ENCODE measurements at places on chromosomes 13 and 19. TPM values are rescaled to one million over a fixed set of nuclear protein-coding genes. Genes with fewer than 3 reads are reported as not detected.

The ZNF98 gene
- total RNA-seq = 9.5 TPM

The METTL21C gene
- total RNA-seq = not detected

DNA sequence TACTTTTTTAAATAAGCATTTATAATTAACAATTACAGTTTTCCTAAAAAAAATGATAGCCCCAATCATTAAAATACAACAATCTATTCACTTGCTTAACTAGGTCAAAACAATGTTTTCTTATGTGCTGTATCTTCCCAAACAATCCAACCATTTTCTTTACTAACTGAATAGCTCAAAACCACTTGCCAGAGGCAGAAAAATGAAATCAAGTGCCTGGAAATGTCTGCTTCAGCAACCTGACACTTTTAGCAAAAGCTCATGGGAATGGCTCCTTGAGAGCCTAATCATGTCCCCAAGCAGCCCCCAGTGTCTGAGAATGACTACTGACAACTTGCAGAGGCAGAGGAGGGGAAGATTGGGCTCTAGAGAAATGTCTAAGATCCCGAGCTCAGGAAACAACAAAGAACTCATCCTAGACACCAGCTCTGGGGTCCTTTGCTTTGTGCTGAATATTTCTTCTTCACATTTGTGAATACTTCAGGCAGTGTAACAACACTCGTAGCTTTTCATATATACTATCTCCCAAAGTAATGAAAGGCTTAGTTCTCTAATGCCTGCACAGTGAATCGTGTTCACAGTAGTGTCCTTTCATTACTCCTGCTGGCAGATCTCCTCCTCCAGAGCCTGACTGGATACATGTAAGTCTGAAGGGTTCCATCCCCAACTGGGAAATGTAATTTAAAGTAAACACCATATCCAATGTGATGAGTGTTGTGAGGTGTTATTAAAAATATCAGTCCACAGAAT, 280.0 kb downstream of the LHFPL6 start:
- DNase-seq = no peak

The PRX gene
- 7.6 TPM for total RNA-seq

DNA sequence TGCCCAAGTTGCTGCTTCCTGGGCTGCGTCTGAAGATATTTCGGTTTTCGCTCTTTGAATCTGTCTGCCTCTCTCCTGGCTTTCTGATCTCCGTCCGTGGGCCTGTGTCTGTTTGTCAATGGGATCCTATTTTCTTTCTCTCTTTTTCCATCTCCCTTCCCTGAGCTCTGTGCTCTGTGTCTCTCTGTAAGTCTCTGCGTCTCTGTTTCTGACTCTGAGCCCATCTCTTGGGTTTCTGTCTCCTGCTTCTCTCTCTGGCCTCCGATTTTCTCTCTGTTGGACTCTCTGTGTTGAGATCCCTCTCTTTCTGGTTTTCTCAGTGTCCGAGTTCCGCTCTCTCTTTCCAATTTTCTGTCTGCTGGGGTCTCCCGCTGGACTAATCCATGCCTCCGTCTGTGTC, 1.7 kb downstream of the PRKCG start:
- no peak for DNase-seq

The WDR88 gene
- not detected for total RNA-seq

The ACP7 gene
- total RNA-seq = not detected

GRCh38 chr19:29193155-29193554, 19.8 kb downstream of the UQCRFS1 start:
- no peak for DNase-seq

The NKPD1 gene
- total RNA-seq = 0.17 TPM

DNA sequence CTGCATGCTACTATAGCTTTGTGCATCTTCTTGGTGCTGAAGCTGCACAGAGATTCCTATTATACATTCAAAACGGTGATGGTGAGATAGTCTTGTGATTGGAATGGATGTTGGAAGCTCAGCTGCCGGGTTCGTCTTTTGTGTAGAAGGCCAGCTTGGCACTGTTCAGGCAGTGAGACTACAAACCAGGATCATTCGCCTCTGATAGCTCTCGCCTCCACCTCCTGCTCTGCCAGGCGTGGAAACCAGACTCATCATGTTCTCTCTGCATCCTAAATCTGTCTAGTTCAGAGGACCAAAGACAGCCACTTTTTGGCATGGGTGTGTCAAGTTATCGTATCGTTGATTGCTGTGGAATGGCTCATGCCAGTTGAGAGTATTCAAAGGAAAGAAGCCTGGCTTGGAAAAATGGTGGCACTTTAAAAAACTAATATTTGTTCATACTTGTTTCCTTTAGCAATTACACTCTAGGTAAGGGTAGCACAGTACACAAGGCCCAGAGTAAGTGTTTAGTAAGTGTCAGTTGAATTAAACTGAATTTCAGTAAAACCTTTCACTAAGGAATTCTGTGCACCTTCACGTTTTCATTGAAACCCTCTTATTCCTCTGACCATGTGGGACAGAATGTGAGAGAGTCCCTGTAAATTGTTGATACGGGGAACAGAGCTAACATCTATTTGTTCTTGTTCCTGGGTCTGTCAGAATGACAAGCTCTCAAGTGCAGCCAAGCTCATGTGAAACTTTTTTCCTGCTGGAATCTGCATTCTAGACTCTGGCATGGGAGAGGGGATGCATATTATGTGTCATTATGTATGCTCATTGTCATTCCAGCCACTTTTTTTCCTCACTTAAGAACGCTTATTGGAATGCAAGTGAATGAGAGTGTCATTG, 69.8 kb downstream of the DPY19L3 start:
- no peak for DNase-seq

GRCh38 chr19:5627395-5627904, 4.6 kb downstream of the SAFB start:
- no peak for DNase-seq

The PTH2 gene
- not detected for total RNA-seq

The PSG2 gene
- total RNA-seq = not detected

- DNase-seq = no peak
These were observed 7.9 kb downstream of the PPP1R37 start for GRCh38 chr19:45100846-45101252.

DNA sequence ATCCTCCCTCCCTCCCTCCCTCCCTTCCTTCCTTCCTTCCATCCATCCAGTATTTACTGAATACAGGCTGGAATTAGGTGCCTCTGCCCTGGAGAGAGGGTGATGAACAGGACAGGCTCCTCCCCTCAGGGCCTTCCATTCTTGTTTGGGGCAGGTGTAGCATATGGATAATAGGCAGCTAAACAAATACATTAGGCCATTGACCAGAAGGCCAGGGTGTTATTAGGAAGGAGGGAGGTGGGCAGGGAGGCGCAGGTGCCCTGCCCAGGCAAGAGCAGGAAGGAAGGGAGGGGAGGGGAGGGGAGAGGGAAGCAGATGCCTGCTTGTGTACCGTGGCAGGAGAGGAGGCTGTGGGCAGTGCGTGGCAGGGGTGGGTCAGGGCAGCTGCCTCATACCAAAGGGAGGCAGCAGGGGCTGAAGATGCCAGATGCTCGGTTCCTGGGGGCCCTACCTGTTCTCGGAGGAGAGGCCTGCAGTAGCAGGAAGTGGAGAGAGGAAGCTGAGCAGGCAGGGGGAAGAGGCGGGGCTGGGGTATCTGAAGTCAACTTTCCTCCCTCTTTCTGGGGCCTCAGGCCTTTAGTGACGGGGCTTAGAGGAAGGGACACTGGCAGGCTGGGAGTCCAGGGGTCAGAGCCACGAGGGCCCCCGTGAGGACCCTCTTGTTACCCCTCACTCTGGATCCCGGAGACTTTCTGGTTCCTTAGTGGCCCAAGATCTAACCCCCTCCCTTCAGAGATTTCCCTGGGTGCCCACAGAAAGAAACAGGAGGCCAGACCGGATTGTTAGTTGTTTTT, at the start of gene RINL:
RINL (minus strand) TSS at position 495 of the 794 bp plus-strand sequence. CDS start 1,533 bp downstream, outside the sequence.
- no peak for DNase-seq

The ZSCAN1 gene
- not detected for total RNA-seq

The RPL18A gene
- total RNA-seq = 4,069 TPM

The FBXO17 gene
- 44.9 TPM for total RNA-seq

The PRSS57 gene
- not detected for total RNA-seq

GRCh38 chr13:102877303-102877702, 31.5 kb downstream of the ERCC5 start:
- DNase-seq = no peak

GRCh38 chr13:52850396-52851136, 2.1 kb upstream of the PCDH8 start:
- peak; percentile 42 for DNase-seq

The MAST1 gene
- 1.3 TPM for total RNA-seq

GRCh38 chr13:71879129-71879535, 12.1 kb upstream of the DACH1 start:
- no peak for DNase-seq
